ENCODE measurements at places on chromosomes 11 and 22.
A peak's percentile ranks its signal among the peaks of the same experiment; 100 is the strongest.

DNA sequence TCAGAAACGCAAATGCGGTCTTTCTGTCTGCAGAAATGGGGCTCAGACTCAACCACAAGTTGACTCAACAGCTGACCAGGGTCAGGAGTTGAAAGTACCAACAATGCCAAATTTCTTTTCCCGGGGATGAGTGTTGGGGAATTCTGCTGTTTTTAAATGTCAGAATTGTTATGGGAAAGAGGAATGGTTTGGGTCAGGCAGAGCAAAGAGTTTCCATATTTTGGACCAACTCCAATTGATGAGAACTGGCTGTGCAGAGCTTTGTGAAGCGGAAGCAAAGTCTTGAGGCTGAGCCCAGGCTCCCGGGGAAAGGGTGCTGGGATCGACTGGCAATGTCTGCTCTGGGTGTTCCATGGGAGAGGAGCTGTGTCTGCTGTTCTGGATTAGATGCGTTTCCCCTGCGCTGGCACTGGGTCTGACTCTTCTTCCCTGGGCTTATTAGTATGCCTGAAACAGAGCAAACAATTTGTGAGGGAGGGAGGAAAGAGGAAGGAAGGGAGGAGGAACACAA is 36.2 kb downstream of the TXN2 start:
- DNase-seq: no peak

GRCh38 chr11:71083105-71083504 is 169.3 kb downstream of the SHANK2 start:
- no peak for DNase-seq

DNA sequence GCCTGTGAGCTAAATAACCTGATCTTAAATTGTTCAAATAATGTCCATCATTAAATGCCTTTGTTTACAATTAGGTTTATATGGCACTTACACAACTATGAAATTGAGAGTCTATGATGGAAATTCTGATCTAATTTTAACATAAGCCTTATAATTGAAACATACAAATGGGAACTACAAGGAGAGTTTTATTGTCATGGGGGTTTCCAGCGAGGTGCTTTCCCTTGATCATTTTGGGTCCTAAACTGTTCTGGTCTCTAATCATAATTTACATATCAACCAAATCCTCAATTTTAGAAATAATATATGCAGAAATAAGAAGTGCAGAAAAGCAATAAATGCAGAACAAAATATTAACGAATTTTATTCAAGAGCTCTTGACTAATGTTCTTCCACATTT is 44.9 kb downstream of the RRAS2 start:
- DNase-seq: no peak

- no peak for DNase-seq
These were observed 60.6 kb downstream of the SMCO4 start for GRCh38 chr11:93482556-93482955.

DNA sequence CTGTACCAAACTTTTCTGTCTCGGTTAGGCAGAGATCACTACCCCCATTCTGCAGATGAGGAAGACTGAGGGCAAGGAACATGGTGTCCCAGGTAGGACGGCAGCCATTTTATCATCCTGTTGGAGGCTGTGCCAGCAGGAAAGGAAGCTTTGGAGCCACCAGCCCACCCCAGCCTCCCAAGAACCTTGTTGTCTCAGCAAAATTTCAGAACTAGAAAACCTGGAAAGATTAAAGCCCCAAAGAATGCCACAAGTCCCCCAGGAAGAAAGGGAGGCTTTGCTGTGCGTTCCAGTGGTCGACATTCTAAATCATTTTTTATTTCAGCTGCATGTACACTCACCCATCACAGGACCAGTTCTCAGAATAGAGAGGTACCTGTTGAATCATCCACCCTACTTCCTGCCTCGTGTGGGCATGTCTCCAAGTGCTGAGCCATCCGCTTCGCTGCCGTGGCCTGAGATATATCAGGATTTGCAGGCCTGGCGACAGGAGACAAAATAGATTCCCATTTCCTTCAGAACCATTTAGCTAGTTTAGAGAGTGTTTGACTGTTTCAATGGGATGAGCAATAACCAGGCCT is 13.0 kb upstream of the EIF3D start:
- no peak for DNase-seq

- no peak for DNase-seq
These were observed 1.9 kb downstream of the NUMA1 start for GRCh38 chr11:72078477-72078876.

GRCh38 chr22:41828516-41828915 is 4.4 kb upstream of the SREBF2 start:
- no peak for DNase-seq

- no peak for DNase-seq
These were observed 29.2 kb upstream of the DAGLA start for GRCh38 chr11:61650781-61651571.

- DNase-seq: no peak
These were observed 38.9 kb downstream of the TBC1D22A start for GRCh38 chr22:46801331-46801811.

GRCh38 chr11:17351510-17352176 is at the start of gene NCR3LG1:
Gene NCR3LG1 (plus strand): TSS chr11:17351800. CDS start chr11:17351970, 170 bp downstream.
- peak; percentile 11 for DNase-seq

- no peak for DNase-seq
These were observed 14.0 kb downstream of the GRAMD4 start for GRCh38 chr22:46634011-46634699.

DNA sequence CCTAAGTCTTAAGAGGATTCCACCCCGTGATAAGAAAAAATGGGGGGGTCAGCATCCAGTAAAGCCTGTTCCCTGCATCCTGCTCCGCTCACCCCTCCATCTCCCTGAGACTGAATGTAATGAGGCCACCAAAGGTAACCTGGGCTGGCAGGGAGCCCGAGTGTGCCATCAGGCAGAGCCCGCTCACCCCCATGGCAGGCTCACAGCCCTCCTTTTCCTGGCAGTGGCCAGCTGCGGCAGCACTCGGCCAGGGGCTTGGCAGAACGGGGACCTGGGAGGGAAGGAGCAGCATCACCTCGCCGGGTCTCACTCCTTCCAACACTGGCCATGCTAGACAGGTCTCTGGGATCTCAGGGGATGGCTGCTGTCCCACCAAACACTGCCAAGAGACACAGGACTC is 64.4 kb downstream of the PRDM11 start:
- no peak for DNase-seq

All from thoracic aorta (tissue), 2 donors.